ENCODE measurements at places on chromosomes 3 and 15. TPM values are rescaled to one million over a fixed set of nuclear protein-coding genes. Genes with fewer than 3 reads are reported as not detected.

DNA sequence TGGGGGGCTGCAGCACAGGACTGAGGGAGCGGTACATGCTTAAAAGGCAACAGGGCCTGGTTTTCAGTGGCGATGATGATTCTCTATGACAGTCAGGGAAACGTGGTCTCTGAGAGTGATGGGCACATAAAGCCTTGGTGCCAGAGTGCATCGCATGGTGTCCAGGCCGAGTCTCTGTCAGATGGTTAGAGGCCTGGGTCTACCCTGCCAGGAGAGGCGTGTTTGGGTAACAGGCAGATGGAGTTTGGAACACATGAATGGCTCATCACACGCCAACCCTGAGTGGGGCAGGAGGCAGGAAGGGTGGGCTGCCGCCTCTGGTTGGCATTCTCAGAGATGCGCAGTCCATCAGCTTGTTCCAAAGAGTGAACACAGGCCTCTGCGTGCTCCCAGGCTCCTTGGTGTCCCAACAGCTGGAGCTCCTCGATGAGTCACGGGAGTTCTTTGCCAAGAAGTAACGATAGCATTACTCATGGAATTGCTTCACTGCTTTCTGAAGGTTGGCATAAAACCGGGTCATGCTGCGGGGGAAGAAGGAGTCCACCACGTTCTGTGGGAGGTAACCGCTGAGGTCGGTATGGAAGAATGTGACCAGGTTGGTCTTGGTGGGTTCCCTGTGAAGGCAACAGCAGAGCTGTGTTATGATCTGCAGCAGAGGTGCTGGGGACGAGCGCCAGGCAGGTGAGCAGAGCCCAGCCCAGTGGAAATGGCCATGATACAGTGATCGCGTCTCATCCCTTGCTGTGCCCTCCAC is 11.0 kb downstream of the STARD5 start:
- H3K4me1 ChIP-seq, result peaks cover 12% of the 10 kb centered on the region
- H3K27me3 ChIP-seq, result no peaks in the 10 kb centered on the region
- peak overlapping the region; percentile 69 for H3K27ac ChIP-seq
- H3K4me3 ChIP-seq, result no peak overlapping the region
- H3K36me3 ChIP-seq, result peaks cover 4% of the 10 kb centered on the region

DNA sequence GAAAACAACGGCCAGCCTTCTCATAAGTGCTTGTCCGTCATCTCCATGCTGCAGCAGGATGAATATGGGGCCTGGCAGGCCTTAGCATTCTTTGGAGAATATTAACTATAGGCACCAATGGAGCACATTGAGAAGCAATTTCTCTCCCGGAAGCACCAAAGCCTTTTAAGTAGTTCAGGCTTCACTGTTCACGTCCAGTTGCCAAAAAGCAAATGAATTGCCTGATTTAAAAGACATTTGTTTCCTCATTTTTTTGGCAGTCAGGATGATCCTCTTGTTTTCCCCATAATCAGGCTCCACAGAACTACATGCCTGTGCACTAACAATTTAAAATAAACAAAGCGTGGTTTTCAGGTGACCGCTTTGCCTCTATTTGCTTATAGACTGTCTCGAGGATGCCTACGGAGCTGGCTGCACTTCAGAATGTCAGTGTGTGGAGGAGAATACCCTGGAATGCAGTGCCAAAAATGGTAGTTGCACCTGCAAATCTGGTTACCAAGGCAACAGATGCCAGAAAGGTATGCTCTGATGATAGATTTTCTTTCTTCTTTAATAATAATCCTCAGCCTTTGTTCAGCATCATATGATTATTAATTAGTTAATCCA is 725.2 kb upstream of the GOLIM4 start:
- no peaks in the 10 kb centered on the region for H3K27me3 ChIP-seq
- no peak for DNase-seq
- H3K27ac ChIP-seq, result no peak overlapping the region
- no peaks in the 10 kb centered on the region for H3K36me3 ChIP-seq
- no peak overlapping the region for H3K4me3 ChIP-seq

DNA sequence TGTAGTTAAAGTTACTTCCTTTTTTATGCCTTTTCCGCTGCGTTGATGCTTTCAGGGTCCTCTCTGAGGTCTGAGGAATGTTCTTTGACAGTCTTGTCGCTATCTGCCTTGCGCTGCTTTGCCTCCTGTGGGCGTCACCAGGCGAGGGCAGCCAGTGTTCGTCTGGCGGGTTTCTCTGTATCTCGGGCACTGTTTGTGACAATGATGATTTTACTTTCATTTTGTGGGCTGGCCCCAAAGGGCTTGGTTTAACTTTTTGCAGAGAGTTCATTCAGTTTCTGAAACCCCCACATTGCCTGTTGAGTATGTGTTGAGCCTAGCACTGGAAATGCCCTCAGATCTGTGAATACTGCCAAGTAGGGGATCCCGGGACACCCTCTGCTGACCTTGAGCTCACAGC is 24.6 kb upstream of the SACM1L start:
- peak overlapping the region; percentile 39 for H3K27ac ChIP-seq
- peaks cover 39% of the 10 kb centered on the region for H3K4me1 ChIP-seq
- no peaks in the 10 kb centered on the region for H3K36me3 ChIP-seq
- no peak for DNase-seq

DNA sequence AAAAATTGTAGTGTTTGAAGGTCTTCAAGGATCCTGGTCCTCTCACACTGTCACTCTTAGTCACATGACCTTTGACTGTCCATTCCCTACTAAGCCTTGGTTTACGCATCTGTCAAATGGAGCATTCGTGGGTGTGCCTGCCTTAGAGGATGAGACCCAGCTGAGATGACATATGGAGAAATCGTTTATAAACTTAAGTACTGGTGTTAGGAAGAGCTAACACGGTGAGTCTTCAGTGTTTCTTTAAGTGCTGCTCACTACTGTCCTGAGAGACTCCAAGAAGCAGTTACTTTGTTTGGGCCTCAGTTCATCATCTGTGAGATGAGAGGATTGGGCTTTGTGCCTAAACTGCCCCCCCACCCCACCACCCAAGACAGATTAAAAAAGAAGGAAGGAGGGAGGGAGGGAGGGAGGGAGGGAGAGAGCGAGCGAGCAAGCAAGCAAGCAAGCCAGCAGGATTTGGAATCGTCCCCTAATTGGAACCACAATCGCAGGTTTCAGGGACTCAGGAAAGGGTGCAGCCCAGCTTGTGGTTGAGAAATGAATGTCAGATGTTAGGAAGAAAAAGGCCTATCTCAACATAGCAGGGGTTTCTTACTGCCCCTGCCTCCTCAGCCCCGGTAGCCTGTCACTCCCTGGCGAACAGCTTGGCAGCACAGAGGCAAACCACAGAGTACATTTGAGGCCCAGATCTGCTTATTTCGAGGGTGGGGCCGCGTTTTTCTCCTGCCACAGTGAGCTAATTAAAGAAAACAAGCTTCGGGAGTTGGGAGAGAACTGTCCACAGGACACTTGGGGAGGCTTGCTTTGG is 32.7 kb downstream of the SMAD3 start:
- H3K4me3 ChIP-seq, result peak overlapping the region; percentile 12
- H3K27me3 ChIP-seq, result no peaks in the 10 kb centered on the region
- H3K27ac ChIP-seq, result peak overlapping the region; percentile 31
- H3K36me3 ChIP-seq, result peaks cover 9% of the 10 kb centered on the region

- no peaks in the 10 kb centered on the region for H3K4me1 ChIP-seq
- no peaks in the 10 kb centered on the region for H3K27me3 ChIP-seq
- no peak overlapping the region for H3K4me3 ChIP-seq
Observed at GRCh38 chr3:125280668-125281361, 68.3 kb upstream of the SLC12A8 start.

- H3K4me1 ChIP-seq, result peaks cover 4% of the 10 kb centered on the region
- H3K27ac ChIP-seq, result peak overlapping the region; percentile 60
- H3K36me3 ChIP-seq, result peaks cover 5% of the 10 kb centered on the region
Observed at GRCh38 chr3:184018424-184018973, 815 bp upstream of the ABCC5 start.

GRCh38 chr3:24707936-24708335 is 213.3 kb upstream of the THRB start:
- H3K27me3 ChIP-seq, result no peaks in the 10 kb centered on the region
- H3K4me1 ChIP-seq, result peaks cover 21% of the 10 kb centered on the region
- no peak overlapping the region for H3K27ac ChIP-seq
- H3K4me3 ChIP-seq, result no peak overlapping the region

DNA sequence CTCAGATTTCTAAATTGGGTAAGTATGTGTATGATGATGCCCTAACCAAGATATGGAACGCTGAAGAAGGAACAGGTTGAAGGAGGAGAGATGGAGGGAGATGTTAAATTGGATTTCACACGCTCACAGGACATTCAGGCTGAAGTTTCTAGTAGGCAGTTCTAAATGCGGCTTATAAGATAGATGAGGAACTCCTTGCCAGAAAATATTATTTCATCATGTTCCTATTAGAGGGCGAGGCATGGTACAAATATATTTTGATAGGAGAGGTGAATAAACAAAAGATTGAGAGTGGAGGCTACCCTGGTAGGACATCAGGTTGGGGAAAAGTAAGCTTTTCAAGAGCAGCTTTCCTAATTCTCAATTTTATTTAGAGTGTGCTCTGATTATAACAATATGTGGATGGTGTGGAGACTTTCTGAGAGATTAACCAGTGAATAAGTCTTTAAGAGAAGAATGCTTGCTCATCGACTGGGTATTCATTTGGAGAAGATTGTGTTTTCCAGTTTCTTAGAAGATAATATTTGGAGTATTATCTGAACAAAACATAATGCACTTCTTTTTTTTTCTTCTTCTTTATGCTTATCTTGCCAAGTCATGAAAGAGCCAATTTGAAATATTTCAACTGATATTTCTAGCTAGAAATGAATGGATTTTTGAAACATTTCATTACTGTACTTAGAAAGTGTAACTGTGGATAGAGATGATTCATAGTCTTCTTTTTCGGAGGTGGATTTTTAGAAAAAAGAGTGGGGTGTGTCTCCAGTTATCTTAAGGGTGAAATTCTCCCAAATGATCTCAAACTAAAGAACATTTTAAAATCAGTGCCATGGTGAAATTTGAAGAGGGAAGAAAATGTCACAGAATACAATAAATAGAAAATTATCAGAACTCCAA is 88.5 kb downstream of the B3GALNT1 start:
- no peaks in the 10 kb centered on the region for H3K27me3 ChIP-seq
- no peaks in the 10 kb centered on the region for H3K36me3 ChIP-seq
- no peak overlapping the region for H3K4me3 ChIP-seq
- no peak overlapping the region for H3K27ac ChIP-seq
- no peaks in the 10 kb centered on the region for H3K4me1 ChIP-seq

DNA sequence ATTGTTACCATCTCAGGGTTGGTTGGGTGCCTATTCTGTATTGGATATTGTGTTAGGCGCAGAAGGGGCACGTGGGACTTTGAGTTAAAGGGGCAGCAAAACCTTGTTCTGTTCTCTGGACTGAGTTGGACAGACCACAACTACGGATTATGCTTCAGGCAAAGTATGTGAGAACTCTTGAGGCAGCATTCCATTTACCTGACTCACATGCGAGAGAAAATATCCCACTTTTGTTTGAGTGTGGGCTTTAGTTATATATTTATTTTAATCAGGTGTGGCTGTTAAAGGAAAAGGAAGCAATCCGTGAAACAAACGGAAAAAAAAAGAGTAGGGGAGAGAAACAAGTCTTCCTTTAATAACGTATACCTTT is 627 bp upstream of the PLS1 start:
- no peak for DNase-seq
- H3K36me3 ChIP-seq, result no peaks in the 10 kb centered on the region
- H3K4me1 ChIP-seq, result no peaks in the 10 kb centered on the region
- H3K27me3 ChIP-seq, result no peaks in the 10 kb centered on the region

GRCh38 chr3:108462899-108463298 is 47.5 kb downstream of the MYH15 start:
- H3K27me3 ChIP-seq, result no peaks in the 10 kb centered on the region
- no peak for DNase-seq
- H3K36me3 ChIP-seq, result no peaks in the 10 kb centered on the region
- H3K4me3 ChIP-seq, result no peak overlapping the region

DNA sequence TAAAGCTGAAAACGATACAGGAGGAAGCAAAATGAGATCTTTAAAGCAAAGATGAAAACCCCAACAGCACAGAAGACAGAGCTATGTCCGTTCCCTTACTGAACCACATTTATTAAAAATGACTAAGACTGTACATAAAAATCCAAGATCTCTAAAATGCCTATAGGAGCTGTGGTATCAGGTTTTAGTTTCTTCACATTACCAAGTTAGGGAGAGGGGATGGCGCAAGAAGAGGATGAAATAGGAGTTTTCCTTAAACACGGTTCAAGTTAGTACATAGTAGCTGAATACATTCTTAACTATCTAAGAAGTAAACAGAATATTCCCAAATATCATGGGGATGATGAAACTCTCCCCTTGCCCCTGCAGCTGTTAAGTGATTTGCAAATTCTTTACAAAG is 6.3 kb downstream of the EOMES start:
- no peak overlapping the region for H3K4me3 ChIP-seq
- peaks cover 18% of the 10 kb centered on the region for H3K27me3 ChIP-seq
- H3K27ac ChIP-seq, result no peak overlapping the region

DNA sequence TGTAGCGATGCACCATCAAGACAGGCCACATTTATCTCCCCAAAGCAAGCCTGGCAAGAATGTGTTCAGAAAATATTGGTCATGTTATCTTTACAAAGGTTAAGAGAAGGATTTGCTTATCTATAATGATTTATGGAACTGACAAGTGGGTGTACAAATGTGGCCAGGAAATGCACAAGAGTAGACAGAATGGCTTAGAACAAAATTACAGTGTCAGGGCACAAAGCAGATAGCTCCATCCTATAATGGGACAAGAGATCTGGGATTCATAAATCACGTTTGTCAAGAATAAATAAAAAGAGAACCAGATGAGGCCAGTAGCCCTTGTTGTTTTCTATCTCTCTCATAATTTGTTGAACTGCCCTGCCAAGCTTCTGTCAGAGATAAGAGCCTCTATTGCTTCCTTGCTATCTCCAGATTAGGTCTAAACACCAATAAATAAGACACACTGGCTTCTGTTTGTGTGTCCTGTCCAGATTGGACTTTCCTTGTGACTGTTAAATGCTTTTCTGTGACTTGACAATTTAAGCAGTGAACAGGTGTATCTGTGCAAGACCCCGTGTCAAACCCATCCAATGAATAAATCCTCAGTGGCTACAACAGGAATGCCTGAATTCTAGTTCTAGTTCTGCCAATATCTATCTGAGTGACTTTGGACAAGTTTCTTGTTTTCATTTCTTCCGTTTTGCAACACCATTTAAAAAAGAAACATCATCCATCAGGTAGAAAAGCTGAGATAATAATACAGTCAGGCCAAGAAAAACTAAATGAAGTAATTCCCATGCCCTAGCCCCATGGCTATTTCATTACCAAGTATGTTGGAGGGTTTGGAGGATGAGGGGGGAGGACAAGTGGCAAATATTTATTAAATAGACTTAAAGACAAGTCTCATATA is 157.2 kb downstream of the DCLK3 start:
- H3K27ac ChIP-seq, result no peak overlapping the region
- H3K36me3 ChIP-seq, result no peaks in the 10 kb centered on the region
- DNase-seq, result no peak
- H3K27me3 ChIP-seq, result no peaks in the 10 kb centered on the region
- H3K4me3 ChIP-seq, result no peak overlapping the region
- peaks cover 6% of the 10 kb centered on the region for H3K4me1 ChIP-seq

- peaks cover 23% of the 10 kb centered on the region for H3K4me1 ChIP-seq
- DNase-seq, result no peak
- H3K27ac ChIP-seq, result peak overlapping the region; percentile 57
Observed at GRCh38 chr3:57942872-57943283, 65.3 kb upstream of the FLNB start.

Gene CFAP100
- total RNA-seq, result not detected

Gene PP2D1
- total RNA-seq, result not detected
